ENCODE measurements at places on chromosomes 7 and 10.
A peak's percentile ranks its signal among the peaks of the same experiment; 100 is the strongest.

- DNase-seq, result no peak
Observed at GRCh38 chr10:17353568-17354300, 100.7 kb downstream of the ST8SIA6 start.

DNA sequence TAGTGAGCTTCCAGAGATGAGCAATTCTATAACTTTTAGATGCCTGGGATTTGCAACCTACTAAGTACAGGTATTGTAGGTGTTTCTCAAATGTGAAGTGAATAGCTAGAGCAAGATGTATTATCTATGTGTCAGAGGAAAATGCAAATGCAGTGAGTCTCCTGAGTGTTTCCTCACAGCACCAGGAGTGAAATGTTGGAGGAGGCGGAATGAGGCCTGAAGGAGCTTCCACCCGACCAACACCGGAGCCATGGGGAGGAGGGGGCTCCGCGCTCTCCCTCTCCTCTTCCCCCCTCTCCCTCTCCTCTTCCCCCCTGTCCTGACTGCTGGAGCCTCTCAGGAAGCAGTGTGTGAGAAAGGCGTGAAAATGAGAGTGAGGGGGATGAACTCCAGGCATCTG is 79.9 kb upstream of the RNF32 start:
- DNase-seq, result no peak

DNA sequence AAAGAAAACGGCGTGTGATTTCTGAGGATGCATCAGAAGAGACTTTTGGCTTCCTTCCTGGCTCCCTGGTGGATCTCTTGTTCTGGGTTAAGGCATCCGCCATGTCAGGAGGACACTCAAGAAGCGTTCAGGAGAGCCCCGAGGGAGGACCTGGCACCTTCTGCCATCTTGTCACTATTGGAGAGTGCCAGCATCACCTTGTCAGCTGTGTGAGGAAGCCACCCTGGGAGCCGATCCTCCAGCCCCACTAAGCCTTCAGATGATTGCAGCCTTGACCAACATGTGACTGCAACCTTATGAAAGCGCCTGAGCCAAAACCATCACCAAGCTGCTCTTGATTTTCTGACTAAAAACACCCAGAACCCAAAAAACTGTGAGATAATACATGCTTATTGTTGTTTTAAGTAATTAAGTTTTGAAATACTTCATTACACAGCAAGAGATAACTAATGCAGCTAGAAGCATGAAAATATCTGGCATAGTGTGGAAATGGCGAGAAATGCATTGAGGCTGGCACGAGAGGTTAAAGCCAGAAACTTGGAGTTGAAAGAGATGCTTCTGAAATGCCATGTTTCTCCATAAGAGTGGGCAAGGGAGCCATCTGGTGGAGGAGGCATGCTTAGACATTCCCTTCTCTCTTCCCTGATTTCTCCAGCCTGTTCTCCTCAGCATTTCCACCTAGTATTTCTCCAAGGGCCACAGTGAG is 5.4 kb upstream of the ZFYVE27 start:
- DNase-seq, result peak; percentile 69

- no peak for DNase-seq
Observed at GRCh38 chr7:1552200-1552599, 3.8 kb downstream of the TMEM184A start.

- DNase-seq, result no peak
Observed at GRCh38 chr7:2524808-2525657, 5.5 kb downstream of the LFNG start.

- no peak for DNase-seq
Observed at GRCh38 chr10:84341983-84342382, 13.6 kb downstream of the CCSER2 start.

DNA sequence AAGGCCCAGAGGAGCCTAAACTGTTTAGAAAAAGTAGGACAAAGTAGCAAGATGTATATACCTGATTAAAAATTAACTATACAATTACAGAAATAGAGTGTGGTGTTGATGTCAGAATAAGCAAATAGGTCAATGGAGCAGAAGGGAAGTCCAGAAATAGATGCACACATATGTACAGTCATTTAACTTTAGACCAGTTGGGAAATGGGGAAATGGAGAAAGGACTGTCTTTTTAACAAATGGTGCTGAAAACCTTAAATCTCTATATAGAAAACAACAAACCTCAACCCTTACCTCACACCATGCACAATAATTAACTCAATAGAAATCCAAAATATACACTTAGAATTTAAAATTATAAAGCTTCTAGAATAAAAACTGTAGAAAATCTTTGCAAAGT is 72.2 kb downstream of the CH25H start:
- DNase-seq, result no peak

DNA sequence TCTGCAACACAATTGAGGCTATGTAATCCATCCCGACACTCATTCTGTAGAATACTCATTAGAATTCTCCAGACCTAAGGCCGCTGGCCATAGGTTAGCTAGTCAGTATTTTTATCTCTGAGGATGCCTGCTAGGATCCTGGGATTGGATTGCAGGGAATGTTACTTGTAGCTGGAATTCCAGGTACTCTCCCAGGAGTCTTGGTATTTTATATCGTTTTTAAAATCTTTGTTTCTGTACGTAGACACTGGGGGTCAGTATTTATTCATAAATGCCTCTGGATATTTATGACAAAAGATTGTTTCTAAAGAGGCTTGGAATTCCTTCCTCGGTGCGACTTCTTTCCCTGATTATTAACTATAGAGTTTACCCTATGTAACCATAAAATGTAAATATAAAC is 40.1 kb downstream of the BPGM start:
- DNase-seq, result no peak

DNA sequence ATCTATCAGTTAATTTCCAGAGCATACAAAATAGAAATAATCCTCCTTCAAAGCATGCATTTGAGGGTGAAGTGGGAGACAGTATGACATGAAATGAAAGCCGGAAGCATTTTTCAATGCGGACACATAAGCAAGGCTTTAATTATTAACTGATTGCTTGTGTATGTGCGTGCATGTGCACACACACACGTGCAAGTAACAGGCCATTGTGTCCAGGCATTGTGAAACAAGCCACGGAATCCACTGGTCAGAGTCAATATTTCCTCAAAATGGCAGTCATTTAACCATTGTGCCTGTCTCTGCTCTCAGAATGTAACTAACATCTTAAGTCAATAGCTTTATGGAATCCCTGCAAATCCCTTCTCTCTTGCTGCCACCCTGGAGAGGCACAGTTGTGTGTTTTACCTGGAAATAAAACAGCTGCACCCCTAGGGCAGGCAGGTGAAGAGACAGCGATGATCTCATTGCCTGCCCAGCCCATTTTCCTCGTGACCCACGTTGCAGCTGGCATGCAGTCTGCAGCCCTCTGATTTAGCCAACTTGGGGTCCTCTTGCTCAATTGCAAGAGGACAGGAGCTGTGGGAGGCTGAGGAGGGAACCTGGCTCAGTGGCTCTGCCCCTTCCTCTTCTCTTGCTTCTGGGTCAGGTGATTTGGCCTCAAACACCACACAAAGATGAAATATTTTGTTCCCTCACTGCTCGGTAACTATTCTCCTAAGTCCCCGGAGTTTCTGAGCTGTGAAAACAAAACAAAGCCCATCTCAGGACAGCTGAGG is 500.9 kb upstream of the ZMIZ1 start:
- no peak for DNase-seq

- no peak for DNase-seq
Observed at GRCh38 chr7:27184337-27185012, 557 bp downstream of the HOXA11 start.

DNA sequence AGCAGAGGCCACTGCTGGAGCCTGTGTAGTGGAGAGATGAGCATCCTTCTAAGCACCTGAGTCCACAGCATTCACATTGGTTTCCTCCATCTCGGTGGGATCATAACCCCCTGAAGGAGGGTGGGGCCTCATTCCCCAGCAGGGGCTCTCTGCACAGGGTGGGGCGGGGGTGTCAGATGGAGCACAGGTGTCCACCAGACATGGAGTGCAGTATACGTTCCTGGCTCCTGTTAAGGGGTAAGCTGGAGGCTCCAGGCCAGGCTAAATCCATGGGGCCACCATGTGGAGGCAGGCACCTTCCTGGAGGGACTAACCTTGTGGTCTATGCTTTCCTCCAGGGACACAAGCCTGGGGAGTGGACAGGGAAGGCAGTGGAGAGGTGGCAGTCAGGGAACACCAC is 252.6 kb downstream of the GRID1 start:
- DNase-seq, result no peak

DNA sequence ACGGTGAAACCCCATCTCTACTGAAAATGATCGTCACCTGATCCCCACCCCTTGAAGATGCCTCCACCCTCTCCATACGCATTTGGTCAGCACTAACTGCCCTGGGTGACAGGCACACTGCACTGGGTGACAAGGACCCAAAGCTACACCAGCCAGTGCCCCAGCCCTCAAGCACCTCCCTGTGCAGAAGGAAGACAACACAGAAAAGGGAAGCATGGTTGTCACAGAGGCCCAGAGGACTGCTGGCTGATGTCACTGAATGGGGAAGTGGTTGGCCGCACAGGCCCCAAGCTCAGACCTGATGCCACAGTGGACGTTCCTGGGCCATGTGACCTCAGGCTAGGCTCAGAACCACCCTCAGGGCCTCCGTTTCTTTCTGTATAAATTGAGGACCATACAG is 4.2 kb upstream of the PILRA start:
- DNase-seq, result peak; percentile 26

GRCh38 chr7:112869111-112869774 is 79.0 kb upstream of the TMEM168 start:
- DNase-seq, result no peak

DNA sequence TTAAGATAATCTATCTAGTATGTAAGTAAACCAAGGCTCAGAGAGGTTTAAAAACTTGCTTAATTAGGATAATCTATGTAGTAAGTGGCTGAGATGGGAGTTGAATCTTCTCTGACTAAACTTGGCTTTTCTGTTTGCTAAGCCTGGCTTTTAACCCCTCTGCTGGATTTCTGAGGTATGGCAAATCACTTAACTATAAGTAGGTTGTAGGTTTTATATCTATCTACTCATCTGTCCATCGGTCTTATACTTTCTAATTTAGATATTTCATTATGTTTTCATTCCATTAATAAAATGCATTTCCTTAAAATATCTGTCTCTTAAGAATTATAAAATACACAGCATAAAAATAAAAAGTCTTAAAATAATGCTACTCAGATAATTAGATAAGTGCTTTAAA is 59.4 kb downstream of the ST7 start:
- no peak for DNase-seq

DNA sequence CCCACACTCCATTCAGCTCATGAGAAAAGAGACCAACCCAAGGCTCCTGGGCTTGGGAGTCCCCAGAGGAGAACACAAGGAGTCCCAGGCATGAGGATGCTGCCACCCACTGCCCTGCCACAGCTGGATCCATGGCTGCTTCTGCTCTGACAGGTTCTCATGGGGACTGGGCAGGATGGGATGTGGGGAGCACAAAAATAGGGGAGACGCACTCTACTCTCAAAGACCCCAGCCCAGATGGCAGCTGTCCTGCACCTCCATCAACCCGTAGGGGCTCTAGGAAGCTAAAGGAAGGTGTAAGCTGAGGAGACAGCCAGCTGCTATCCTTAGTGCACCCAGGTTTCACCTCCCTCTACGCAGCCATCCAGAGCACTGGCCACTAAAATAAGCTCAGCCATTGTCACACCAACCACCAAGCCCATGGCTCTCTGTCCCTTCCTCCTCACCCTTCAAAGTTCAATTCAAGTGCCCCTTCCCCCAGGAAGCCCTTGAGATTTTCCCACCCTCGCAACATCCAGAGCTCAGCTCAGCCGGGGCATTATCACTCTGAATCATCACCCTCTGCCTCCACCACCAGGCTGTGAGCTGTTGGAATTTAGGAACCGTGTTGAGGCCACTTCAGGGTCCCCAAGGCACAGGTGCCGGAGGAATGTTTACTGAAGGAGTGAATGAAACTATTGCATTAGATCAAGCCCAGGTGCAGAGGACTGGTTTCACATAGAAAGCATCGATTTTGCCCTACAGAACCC is 142.1 kb downstream of the GRID1 start:
- DNase-seq, result no peak

DNA sequence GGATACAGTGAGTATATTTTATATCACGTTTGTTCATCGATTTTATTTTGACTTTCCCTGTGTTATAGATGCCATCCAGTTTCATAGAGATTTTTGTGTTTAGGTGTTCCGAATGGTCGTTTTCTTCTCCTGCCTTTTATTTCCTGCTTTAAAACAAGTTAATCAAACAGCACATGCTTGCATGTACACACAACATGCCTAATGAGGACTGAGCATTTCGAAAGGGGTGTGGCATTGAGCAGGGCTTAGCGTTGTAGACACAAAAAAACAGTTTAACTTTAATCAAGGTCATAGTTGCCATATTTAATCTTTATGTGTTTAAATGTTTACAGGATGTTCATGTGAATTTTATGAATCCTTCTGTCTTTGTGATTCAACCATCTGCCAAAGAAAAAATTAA is 430.5 kb upstream of the GALNT17 start:
- no peak for DNase-seq

DNA sequence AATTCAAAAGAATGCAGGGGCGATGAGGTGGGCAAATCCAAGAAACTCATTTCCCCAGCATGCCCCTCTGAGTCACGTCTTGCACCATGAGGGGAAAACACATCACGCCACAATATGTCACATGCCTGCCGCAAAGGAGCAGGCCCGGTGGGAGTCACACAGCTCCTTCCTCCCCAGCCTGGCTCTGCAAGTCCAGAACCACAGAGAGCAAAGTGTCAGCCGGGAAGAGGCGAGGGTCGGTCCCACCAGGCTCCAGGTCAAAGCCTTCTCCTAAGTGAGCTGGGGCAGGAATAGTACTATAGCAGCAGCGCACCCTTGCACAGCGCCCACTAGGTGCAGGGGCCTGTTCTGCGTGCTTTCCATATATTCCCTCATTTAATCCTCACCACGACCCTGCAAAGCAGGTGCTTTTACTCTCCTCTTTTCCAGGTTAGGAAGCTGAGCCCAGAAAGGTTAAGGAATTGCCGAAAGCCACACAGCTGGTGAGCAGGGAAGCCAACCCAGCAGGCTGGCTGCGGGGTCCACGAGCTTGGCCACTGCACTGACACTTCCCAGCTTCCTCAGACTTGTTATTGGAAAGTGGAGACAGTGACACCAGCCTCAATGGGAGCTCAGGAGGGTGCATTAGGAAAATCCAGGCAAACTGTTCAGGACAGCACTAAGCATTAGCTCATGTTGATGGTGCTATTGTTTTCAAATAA is 94.0 kb upstream of the ZMIZ1 start:
- peak; percentile 33 for DNase-seq

DNA sequence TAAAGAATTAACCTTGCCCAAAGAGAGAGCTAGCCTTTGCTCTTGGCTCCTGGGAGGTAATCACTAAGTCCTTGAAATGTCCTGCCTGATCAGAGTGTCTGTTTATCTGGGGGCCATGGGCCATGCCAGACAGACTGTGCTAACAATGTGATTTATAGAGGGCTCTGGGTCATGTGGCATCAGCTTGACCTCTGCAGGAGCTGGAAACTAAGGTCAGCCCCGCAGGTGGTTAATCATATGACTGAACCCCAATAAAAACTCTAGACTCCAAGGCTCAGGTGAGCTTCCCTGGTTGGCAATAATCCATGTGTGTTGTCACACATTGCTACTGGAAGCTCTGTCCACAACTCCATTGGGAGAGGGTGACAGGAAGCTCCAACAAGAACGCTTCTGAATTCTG is 47.5 kb downstream of the NDUFB2 start:
- no peak for DNase-seq

GRCh38 chr7:66669088-66669487 is 40.4 kb downstream of the KCTD7 start:
- DNase-seq, result no peak

- no peak for DNase-seq
Observed at GRCh38 chr7:38310591-38311101, 37.2 kb upstream of the TARP start.
